ENCODE measurements at places on chromosomes 1 and 21.

DNA sequence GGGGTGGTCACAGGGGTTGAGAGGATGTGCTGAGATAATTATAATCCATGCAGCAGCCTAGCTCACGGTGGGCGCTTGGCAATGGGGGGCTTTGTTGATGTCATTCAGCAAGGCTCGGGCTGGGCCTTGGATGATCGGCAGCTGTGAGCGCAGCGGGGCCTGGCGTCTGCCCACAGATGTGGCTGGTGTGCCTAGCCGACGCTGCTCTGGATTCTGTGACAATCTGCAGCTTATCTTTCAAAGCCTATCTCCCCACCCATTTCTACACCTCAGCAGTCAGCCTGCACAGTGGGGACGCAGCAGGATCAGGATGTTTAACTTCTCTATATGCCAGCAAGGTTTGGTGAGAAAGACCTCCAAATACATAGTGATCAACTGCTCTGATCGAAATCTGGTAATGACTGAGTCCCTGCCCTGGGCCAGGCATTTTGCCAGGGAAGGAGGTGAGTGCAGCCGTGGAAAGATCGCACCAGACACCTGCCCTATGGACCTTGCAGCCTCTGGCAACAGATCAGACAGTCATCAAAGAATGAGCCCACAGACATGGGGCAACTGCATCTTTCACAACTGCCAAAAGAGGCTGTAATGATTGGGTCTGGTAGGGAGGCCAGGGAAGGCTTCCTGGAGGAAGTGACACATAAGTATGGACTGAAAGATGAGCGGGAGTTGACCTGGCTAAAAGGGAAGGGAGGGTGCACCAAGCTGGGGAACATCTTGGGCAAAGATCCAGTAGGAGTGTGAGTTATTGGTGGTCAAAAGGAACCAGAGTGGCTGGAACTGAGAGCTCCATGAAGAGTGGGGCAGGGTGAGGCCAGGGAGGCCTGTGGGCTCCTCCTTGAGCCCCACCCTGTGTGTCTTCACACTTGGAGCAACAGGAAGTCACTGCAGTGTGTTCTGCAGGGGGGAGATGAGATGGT, 35.3 kb downstream of the EPHB2 start:
- DNase-seq = no peak

DNA sequence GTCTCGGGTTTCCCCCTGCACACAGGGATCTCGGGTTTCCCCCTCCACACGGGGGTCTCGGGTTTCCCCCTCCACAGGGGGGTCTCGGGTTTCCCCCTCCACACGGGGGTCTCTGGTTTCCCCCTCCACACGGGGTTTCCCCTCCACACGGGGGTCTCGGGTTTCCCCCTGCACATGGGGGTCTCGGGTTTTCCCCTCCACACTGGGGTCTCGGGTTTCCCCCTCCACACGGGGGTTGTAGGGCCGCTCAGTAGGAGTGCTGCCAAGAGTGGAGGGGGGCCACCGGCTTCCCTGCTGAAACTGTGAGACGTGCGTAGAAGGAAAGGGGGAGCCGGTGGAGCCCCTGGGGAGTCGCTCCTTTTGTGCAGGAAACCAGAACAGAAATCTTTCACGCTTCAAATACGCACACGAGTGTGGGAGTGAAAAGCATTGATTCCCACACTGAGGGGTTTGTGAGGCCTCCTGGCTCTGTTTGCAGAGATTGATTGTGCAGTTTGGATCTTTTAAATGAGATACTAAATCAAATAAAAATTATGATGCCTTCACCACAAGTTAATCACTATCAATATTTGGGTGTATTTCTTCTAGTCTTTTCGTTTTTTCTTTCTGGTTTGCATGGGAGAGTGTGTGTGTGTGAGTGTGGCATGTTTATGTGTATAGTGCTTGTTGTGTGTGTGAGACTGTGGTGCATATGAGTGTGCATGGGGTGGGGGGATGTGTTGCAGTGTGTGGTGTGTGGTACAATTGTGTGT, 54.3 kb upstream of the TRAPPC10 start:
- no peak for DNase-seq

DNA sequence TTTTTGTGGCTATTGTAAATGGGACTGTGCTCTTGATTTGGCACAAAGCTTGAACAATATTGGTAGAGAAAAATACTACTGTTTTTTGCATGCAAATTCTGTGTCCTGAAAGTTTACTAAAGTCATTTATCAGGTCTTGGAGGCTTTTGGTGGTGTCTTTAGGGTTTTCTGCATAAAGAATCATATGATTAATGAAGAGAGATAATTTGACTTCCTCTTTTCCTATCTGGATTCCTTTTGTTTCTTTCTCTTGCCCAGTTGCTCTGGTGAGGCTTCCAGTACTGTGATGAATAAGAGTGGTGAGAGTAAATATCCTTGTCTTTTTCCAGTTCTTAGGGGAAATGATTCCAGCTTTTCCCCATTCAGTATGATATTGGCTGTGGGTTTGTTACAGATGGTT, 1166.7 kb downstream of the NCAM2 start:
- no peak for DNase-seq

- DNase-seq = no peak
These were observed 99.9 kb downstream of the BEND5 start for GRCh38 chr1:48676822-48677221.

DNA sequence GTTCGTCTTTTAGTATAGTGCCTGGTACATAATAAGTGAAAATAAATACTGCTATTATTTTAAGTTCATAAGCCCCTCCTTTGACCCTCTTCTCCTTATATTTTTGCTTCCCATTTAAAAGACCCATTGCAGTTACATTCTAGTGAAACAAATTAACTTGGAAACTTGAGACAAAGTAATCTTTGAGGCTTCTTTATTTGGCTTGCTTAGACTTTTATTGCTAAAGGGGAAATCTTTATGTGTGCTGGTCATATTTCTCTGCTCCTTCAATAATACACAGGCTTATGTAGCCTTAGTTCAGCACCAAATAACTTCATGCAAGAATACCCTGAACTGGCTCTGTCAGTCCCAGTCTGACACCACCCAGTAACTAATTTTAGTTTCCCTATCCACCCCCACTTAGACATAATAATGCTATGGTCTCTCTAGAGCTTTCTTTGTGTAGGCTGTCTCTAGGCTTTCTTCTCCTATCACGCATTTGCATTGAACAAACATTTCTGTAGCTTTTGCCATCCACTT, 257.8 kb downstream of the OMA1 start:
- DNase-seq = no peak

Data from LNCaP clone FGC (cell line).